ENCODE measurements at places on chromosomes 13 and 19.

GRCh38 chr19:2037651-2038255, 13.3 kb downstream of the MKNK2 start:
- DNase-seq: no peak

- DNase-seq: no peak
Measured at GRCh38 chr13:98782654-98783053, 30.2 kb upstream of the SLC15A1 start.

DNA sequence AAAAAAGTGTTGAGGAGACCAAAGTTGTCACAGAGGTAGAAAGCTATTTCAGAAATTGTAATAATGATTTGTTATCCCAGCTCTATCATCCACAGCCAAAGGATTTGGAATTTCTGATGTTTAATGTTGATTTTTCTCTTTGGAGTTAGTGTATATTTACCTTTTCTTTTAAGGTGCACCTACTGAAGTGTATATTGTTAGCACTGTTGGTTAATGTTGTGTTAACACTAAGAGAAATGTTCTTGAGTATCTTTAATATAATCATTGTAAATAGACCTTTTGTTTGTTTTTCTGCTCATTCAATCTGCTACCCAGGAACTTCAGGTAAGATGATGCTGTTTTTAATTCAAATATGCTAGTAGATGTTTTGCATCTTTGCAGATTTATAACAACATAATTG, 57.5 kb downstream of the ZAR1L start:
- DNase-seq: no peak

DNA sequence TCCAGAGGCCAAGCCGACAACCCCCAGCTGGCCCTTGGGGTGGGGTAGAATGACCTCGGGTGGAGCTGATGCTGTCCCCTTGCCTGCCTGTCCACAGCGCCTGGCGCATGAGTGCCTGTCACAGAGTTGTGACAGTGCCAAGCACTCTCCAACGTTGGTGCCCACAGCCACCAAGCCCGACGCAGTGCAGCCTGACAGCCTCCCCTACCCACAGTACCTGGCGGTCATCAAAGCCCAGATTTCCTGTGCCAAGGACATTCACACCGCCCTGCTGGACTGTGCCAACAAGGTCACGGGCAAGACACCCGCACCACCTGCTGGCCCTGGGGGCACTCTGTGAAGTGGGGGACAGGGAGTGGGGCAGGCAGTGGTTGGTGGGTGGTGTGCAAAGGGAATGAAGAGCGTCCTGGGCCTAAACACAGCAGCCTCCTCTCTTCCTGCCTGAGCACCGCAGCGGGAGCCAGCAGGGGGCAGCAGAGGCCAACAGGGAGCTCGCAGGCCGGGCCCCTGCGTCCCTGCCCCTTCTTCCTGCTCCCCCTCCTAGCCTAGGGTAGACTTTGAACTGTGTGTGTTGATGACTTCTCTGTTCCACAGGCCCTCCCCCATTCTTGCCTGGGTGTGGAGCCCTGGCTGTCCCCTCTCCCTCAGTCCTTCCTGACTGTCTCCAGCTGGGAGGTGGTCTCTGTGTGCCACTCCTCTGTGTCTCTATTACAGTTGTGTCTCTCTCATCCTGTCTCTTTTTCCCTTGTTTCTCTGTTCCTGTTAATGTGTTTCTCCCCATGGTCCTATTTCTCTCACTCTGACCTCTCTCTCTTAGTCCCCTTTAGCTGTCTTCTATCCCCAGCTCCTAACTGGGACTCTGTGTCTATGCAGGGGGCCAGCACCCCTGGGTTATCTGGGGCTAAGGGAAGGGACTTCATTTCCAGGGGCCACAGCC, 6.5 kb downstream of the MED29 start:
- DNase-seq: peak; percentile 94
